Panc1 (cell line): ENCODE measurements at places on chromosomes 2 and 18.

- no peak for DNase-seq
These were observed 180.3 kb downstream of the CMPK2 start for GRCh38 chr2:6685447-6685846.

DNA sequence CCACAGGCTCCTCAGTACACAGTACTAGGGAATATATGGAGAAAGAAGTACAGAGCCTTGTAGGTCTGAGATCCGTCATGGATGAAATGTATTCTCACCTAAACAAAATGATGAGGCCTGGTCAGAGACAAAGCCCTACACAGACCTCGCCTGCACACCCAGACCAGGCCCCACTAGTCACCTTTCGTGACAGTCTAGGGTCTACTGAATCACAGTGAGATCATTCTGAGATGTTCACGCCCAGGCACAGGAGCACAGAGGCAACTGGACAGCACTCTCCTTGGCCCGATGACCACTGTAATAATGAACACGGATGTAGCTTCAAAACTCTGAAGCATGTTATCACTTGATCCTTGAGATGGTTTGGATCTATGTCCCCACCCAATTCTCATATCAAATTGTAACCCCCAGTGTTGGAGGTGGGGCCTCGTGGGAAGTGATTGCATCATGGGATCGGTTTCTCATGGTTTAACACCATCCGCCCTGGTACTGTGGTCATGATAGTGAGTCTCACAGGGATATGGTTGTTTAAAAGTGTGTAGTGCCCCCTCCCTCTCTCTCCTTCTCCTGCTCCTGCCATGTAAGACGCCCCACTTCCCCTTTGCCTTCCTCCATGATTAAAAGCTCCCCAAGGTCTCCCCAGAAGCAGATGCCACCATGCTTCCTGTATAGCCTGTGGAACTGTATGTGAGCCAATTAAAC, 15.1 kb downstream of the DOCK10 start:
- no peak for DNase-seq

DNA sequence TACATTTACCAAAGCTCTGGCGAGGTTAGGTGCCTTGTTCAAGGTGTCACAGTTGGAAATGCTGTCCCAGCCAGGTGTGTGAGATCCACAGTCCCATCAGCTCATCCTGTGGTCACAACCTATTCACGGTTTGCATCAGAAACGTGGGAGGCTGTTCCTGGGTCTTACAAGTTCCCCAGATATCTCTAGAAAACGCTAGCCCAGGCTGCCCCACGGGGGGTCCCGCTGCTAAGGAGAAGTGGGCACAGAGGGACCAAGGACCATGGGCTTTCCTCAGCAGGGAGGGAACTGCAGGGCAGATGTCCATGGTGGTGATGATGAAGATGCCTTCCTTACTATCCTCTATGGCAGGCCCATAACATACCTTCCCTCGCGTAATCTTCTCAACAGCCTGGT, 649 bp downstream of the FECH start:
- no peak for DNase-seq

DNA sequence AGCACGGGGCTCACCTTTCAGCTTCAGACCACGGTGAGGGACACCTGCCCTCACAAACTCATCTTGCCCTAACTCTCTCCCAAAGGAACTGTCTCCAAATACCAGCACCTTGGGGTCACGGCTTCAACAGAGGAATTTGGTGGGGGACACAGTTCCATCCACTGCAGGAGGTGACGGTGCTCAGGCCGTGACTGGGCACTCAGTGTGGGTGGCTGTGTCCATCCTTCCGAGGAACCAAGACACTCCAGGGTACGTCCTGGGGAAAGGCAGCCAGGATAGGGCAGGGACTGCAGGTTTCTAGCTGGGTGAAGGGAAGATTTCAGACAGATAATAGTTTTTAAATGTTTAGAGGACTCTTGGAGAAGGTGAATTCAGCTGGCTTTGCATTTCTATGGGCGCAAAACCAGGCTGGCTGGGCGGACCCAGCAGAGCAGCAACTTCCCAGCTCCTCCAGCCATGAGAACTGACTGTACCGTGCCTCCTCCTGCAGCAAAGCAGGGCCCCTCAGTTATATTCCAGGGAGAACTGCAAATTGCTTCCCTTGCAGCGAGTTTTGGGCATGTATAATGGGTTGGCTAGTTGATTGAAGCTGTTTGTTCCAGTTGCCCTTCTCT, 23.9 kb upstream of the ALLC start:
- no peak for DNase-seq

- no peak for DNase-seq
These were observed 171.1 kb upstream of the MC4R start for GRCh38 chr18:60543646-60544045.

GRCh38 chr2:140639628-140640027, 1491.2 kb downstream of the LRP1B start:
- no peak for DNase-seq

DNA sequence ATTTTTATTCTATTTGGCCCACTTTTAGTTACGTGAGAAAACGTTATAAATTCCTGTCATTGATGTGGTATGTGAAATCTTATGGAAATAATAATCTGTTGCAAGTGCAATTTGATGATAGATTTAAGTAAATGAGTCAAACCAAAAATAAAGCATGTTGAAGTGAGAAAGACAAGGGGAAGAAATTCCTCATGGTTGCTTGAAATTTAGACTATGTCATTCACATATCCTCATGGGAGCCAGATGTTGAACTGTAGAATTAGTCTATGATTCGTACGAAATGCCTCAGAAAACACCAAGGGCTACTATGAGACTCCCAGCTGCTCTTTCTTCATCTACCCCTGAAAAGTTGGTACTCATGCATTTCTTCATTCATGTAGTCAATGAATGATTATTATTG, 55.7 kb downstream of the KLHL14 start:
- no peak for DNase-seq

GRCh38 chr2:99886418-99886817, 256.0 kb downstream of the AFF3 start:
- no peak for DNase-seq

DNA sequence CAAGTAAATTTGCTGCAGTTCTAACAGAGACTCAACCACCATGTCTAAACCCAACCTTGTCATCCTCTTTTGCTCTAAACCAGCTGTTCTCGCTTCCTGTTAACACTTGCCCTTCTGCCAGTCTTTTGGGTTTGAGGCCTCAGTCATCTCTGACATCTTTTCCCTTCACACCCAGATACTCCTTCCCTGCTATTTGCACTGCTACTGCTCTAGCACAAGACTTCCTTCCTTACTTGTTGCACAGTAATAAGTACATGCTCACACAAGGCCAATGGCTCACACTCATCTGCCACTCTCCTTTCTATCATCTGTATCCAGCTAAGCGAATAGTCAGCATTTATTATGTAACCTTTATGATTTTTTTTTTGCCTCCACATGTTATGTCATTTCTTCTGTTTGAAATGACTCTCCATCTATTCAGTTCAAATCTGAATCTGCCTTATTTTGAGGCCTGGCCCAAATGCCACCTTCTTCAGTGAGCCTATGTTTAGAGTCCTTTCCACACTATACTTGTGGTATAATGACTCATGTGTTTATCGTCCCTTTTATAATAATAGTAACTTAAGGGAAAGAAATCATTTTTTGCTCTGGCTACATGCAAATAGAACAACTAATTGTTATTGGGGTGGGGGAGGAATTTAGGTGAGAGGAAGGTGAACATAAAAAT, 22.5 kb upstream of the CDKL4 start:
- DNase-seq, result no peak

GRCh38 chr2:112251271-112251670, 3.6 kb downstream of the ZC3H8 start:
- DNase-seq, result no peak

DNA sequence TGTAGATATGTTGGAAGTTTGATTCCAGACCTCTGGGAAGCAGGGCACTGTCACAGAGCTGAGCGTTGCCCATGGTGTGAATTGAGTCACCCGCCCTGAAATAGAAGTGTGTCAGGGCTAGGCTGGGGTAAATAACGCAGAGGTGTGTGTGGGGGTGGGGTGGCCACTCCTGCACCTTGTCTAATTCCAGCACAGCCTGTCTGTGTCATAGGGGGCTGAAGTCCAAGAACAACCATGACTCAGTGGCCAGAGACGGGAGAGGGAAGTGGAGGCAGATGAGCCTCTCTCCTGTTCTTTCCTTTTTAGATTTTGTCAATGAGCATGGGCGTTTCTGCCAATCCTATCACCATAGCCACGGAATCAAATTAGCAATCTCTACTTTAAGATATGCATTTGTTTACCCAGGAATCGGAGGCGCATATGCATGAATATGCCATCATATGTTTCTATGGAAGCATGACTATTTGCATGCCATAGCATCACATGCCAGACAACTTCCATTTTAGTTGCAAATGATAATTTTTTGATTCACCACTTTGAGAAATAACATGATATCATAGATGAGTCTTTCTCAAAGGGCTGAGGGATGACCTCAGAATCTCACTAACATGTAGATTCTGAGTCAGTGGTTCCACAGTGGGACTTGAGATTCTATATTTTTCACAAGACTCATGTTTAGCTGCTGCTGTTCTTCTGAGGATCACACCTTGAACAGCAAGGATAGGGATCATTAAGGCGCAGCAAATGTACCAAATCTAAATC, 852.9 kb downstream of the DCDC2C start:
- DNase-seq, result no peak

DNA sequence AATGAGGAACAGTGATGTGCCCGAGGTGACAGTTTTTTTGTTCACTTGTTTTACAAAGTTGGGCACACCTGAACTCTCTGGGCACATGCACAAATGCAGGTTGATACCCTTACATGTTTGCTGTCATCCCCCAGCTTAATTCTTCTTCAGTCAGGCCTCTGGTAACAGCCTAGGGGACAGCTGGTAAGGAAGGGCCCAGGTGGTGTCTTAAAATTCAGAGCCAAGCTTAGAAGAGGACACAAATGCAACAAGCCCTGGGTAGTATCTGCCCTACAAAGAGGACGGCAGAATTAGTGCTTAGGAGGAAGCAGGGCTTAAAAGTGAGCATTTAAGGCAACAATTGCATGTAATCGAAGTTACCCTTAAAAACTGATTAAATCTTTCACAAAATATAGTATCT, 171.9 kb upstream of the ACAA2 start:
- no peak for DNase-seq

DNA sequence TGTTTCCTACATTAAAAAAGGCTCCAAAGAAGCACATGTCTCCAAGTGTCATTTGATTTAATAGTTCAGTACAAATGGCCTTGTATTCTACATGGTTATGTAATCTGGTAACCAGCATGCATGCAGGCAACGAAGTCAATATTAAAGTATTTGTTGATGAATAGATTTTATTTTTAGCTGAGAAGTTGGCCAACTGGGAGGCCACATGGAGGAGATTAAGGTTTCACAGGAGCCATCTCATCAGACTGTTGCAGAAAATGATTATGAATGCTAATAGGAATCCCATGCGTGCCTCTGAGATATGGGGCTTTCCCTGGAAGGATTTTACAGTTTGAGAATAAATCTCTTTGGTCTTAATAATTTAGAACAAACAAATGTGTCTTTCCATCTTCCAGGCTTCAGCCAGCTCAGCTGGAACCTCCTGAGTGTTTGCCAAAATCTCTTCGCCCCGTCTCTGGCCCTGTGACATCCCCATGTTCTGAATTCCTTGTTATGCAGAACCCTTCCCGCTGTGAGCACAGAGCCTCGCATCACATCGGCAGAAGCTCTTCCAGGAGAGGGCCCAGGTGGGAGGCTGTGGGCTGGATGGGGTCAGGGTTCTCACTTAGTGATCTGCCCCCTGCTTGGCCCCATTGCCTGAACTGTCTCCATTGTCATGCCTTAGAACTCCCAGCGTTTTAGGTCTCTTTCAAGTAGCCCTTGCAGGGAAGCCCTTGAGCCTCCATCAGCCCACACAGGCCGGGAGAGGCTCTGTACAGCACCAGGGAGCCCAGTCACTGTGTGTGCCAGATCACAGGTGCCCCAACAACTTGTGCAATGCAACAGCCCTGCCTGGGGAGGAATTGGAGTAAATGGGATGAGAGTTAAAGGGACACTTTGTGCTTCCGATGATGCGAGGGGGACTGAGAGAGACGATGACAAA, 190.5 kb upstream of the TWIST2 start:
- DNase-seq, result no peak

DNA sequence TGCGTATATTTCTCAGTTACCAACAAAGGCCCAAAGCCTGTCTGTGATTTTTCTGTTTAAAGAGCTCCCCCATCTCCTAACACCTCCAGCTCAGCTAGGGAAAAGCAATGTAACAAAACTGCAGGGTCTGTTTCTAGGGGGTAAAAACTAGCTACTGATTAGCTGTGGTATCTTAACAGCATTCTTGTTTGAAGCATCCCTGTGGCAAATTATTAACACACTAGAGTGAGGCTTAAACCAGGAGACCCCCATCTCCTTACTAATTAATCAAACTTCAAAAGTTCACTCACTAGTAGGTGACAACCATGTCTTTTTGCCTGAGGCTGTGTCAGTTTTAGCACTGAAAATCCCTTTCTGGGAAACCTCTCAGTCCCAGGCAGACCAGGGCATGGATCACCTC, 186.2 kb upstream of the PARD3B start:
- DNase-seq, result no peak

DNA sequence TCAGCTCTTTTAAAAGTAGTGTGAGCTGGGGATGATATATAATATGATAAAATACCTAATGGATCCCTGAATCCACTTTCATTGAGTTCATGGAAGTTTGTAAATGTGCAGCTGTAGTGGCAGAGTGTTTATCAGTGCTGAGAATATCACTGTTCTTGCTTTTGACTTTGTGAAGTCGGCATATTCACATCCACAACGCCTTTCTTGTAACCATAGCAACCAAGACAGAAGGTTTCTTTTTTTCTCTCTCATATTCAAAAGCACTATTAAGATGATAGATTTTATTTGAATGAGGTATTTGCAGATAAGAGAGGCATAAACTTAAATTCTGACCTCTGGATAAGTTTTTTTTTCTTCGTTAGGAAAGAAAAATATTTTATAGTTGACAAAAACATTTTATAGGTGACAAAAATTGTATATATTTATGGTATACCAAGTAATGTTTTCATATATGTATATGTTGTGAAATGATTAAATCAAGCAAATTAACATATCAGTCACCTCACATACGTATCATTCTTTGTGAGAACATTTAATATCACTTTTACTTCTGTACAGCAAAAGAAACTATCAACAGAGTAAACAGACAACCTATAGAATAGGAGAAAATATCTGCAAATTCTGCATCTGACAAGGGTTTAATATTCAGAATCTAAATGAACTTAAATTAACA, 130.0 kb downstream of the PLCL1 start:
- DNase-seq, result no peak
